ENCODE measurements at places on chromosomes 7 and 10.
A peak's percentile ranks its signal among the peaks of the same experiment; 100 is the strongest.

- DNase-seq = no peak
Measured at GRCh38 chr10:128230401-128230800, 104.2 kb upstream of the MKI67 start.

- DNase-seq = peak; percentile 20
Measured at GRCh38 chr7:28955718-28956607, 2.2 kb downstream of the TRIL start.

- no peak for DNase-seq
Measured at GRCh38 chr7:99631295-99632109, 14.8 kb downstream of the ZSCAN25 start.

- no peak for DNase-seq
Measured at GRCh38 chr10:16527452-16527851, 5.8 kb upstream of the C1QL3 start.

All from T-helper 1 cell (primary cell).